ENCODE measurements at places on chromosomes 2 and 18.

DNA sequence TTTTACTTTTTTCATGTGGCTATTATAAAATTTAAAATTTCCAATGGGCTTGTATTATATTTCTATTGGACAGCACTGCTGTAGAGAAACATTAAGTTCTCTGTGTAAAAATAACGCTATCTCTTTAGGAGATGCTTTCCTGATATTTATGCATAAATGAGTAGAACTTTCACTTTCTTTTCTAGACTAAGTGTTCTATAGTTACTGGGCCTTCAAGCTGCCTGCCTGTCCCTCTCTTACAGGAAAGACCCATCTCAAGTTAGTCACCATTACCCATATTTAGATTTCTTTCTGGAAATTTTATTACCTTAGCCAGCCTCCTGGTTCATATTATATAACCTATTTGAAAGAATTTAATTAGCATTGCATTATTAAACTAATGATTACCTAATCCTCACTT is 4.8 kb downstream of the ITGA4 start:
- DNase-seq, result peak; percentile 28

- DNase-seq, result no peak
Observed at GRCh38 chr2:191086706-191087105, 64.1 kb downstream of the STAT4 start.

DNA sequence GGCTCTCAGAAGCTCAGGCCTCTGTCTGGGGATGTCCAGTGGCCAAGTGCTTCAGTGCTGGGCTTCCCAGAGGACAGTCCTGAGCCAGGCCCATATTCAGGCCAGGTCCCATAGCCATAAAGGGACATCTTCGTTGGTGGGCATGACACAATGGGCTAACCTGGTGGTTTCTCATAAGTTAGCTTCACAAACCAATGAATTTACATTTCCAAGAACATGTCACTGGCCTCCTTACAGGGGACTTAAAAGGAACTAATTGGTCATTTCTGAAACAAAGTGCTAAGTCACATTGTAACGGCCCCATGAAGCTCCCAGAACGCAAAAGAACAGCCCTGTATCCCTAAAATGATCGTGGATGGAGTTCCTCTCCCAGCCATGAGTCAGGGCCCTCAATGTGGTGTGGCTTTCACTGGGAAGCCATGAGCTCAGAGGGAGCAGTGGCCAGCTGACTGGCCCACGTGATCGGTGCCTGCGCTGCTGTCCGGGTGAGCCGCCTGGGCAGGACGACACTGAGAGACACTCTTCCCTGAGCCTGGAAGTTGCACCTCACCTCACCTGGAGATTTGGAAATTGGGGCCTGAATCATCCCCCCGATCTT is 163.7 kb upstream of the APCDD1 start:
- no peak for DNase-seq

- DNase-seq, result no peak
Observed at GRCh38 chr2:110828330-110828729, 96.0 kb downstream of the ACOXL start.

DNA sequence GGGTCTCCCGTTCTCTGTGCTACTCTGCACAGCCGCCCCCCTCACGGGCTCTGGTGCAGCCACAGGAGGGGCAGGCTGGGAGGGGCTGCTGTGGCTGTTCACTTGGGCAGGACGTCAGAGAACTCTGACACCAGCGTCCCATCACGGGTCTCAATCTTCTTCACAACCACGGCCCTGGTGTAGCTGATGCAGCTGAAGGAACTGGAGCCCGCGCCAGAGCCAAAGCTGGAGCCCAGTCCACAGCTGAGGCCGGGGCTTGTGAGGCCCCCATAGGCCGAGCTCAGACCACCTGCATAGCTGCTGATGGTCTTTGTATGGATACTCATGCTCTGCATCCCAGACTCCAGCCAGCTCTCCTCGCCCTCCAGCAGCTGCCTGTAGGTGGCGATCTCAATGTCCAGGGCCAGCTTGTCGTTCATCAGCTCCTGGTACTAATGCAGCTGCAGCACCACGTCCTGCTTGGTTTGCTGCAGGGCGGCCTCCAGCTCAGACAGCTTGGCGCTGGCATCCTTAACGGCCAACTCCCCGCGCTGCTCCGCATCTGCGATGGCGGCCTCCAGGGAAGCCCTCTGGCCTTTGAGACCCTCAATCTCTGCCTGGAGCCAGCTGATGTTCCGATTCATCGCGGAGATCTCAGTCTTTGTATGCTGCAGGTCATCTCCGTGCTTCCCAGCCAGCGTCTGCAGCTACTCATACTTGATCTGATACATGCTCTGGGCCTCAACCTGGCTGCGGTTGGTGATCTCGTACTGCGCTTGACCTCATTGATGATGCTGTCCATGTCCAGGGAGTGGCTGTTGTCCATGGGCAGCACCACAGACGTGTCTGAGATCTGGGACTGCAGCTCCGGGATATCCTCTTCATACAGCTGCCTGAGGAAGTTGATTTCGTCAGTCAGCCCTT is 7.4 kb upstream of the DUSP19 start:
- peak; percentile 2 for DNase-seq
